Activated naive CD4-positive, alpha-beta T cell treated with anti-CD3 and anti-CD28 coated beads, Interleukin-2, amount 10 ng/mL, durations not matched to agents 7 days and 5 days (primary cell): ENCODE measurements at places on chromosomes 4 and X.

DNA sequence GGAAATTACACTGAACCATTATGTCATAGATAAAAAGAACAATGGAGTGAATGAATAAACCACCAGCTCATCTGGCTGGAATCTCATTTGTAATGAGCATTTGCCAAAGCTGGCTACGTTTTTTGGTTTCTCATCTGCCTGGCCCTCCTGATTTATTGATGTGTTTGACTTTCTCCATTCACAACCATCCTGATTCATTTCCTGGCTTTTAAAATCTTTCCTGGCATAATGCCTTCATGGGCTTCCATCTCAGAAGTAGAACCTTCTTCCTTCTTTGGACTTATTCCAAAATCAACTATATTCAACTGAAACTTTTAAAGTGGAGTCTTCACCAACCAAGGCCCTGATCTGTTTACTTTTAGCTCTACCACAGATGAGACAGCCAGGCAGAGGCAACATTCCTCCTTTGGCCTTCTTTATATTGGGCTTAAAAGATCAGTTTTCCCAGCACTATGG, 36.0 kb upstream of the ARSJ start:
- no peak for DNase-seq

DNA sequence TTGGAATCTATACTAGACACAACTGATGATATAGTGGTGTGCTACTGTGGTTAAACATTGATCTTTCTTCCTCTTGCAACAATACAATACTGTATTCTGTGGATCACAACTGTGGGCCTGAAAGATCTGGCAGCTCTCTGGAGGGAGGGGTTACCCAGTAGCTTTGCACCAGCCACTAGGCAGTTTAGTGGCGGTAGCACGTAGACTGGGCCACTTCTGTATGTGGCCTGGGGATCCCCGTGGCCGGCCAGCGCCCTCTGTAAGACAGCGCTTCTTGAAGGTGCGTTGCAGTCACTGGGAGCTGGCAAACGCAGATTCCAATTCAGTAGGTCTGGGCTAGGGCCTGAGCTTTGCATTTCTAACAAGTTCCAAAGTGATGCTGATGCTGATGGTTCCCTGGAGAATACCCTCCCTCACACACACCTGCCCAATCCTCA, 168.6 kb downstream of the MGST2 start:
- no peak for DNase-seq

- no peak for DNase-seq
Measured at GRCh38 chr4:6575503-6576240, 683 bp downstream of the MAN2B2 start.

- no peak for DNase-seq
Measured at GRCh38 chrX:67523002-67523681, 20.7 kb upstream of the AR start.

DNA sequence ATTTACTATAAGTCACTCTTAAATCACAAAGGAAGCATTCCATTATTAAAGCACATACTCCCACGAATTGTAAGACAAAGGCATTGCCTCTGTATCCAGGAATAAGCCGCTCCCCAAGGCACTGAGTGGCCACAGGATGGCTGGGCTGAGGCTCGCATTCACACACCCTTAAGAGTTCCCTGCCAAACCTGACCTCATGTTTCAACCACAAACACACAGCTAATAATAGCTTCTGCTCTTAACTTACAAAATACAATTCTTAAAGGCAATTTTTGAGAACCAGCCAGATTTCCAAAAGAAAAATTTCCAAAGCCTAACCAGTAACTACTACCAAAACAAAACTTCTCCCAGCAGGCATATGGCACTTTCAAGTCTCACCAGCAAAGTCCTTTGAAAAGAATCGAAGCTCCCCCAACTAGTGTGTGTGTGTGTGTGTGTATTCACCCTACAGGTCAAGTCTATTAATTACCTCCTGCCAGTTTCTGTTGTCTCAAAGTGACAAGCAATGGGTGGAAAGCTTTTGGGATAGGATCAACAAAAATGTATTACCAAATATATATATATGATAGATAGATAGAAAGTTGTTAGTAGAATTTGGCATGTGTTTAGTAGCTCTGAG, 36.0 kb downstream of the ARHGAP6 start:
- DNase-seq, result no peak

DNA sequence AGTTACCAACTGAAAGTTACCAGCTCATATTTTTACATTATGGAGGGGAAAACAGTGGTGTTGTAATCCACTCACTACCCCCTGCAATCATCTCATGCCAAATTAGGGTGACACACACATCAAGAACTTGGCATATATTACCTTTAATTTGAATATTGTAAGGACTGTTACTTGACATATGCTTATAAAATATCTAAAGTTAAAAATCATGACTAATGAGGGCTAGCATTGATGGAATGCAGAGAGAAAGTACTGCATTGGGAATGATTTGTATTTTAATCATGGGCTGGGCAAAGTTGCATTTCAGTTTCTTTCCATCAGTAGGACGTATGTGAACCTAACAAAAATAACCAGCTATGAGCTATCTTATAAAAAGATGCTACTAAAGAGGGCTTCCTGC, 517.5 kb upstream of the GRIA3 start:
- DNase-seq, result no peak

- no peak for DNase-seq
Measured at GRCh38 chr4:113433116-113433515, 328.4 kb downstream of the CAMK2D start.

DNA sequence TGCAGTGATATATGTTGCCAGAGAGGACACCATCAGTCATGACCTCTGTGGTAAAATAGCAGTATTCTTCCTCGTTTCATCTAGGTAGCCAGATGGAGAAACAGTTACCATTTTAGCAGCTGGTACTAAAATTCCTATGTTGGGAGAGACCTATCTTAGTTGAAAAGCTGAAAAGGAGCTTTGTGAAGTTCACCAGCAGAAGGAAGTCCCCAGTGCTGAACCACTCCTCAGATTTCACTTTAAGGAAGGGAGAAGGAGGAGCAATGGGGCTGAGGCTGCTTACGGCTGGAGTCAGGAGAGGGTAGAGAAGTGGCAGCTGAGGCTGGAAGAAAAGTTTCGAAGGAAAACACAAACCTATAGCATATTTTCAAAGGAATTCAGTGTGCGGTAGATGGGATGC, 103.7 kb downstream of the ATXN3L start:
- DNase-seq, result no peak

- DNase-seq, result no peak
Measured at GRCh38 chr4:12458621-12459020, 1025.5 kb downstream of the RAB28 start.

GRCh38 chrX:9055354-9055753, 21.4 kb upstream of the FAM9B start:
- DNase-seq, result no peak

- DNase-seq, result no peak
Measured at GRCh38 chrX:9144701-9145241, 110.8 kb upstream of the FAM9B start.

- no peak for DNase-seq
Measured at GRCh38 chr4:6562931-6563901, 11.8 kb upstream of the MAN2B2 start.

DNA sequence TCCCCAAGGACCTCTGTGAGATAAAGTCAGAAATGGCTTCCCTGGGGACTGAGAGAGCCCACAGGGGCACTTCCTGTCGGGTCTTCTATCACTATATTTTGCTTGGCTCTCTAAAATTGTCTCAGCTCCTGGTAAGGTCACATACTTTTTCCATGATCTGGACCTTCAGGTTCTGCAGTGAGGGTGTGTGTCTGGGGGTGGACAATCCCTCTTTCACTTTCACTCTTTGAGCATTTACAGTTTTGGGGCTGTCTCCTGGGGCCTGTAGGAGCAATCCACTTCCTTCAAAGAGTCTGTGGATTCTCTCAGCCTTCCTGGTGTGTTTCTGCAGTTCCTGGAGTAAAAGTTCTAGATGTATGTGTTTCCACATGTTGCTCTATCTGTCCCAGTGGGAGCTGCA, 335.7 kb downstream of the FSTL5 start:
- no peak for DNase-seq

DNA sequence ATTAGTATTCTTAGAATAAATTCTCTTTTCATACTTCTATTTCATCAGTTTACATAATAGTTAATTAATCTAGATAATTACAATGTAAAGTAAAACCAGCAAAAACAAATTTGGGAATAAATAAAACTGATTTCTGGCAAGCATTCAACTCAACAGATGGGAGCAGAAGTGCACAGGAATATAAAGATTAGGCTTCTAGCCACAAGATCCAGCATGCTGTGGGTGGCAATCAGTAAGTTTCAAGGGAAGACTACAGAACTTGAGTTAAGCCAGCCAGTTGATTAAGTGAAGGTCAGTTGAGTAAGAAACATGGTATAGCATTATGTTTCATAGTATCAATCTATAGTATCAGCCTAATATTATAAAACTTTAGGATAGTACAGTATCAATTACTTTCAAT, 324.2 kb upstream of the AADAT start:
- no peak for DNase-seq

DNA sequence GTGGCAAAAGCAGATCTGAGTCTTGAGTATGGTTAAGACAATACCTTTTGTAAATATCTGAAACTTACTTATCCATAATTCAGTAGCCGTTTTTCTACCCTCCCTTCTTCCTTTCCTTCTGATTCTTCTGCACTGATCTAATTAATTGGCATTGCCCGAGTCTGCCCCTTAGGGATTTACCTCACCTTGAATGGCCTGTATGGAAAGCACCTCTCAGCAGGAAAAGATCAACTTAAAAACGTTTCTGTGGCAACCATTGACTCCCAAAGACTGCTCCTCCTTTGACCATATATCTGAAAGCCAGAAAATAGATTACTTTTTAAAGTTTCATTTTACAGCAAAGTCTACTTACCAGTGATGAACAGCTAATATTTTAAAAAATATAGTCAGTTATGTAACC, 496.5 kb upstream of the LCORL start:
- DNase-seq, result no peak

DNA sequence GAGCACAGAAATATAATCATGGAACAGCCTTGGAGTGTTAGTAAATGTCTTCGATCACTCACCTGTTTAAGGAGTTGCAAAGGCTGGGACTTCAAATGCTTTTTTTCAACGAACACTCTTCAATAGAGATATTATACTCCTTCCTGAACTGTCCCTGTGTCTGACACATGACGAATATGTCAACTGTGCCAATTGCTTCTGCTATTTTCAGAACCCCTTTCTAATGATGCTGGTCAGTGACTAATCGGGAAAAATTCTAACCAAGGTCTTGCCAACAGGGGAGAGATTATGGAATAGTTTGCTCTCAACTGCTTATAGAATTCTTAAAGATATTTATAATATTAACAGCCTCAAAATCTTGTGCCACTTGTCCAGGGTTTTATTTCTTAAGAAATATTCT, 8.5 kb upstream of the KLHL34 start:
- DNase-seq, result no peak

DNA sequence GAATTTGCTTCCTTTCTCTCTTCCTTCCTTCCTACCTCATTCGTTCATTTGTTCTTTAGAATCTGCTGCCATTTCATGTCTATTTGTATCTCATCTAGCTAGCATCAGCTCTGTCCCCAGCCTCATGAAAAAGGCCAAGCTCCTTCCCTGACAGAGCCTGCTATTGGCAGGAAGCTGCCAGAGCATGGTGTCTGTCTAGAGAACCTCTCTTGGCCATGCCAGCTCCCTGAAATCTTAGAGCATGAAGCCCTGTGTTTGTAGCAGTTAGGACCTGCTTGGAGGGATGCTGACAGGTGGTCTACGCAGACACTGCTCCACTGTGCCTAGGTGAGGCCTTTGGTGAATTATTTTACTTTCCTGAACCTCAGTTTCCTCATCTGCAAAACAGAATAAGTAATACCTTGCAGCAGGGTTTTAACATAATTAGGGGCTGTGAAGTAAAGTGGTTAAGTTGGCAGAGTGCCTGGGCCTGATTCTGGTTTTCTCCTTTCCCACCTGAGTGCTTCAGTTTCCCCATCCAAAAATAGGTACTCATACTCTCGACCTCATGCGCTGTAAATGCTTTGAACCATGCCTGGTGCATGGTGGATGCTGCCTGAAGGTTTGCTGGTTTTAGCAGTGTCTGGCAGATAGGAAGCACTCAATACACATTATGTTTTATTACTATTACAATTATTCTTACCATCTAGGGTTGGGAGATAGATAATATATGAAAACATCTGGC, 4.7 kb downstream of the PTTG2 start:
- no peak for DNase-seq

GRCh38 chr4:108385076-108385475, 216.3 kb upstream of the LEF1 start:
- DNase-seq, result no peak

GRCh38 chrX:9003041-9003440, 30.9 kb downstream of the FAM9B start:
- no peak for DNase-seq

- no peak for DNase-seq
Measured at GRCh38 chr4:7590189-7590588, 155.5 kb upstream of the PSAPL1 start.

GRCh38 chrX:54422168-54422567, 18.0 kb upstream of the TSR2 start:
- no peak for DNase-seq

GRCh38 chrX:15441464-15441863, 51.7 kb downstream of the PIR start:
- no peak for DNase-seq

DNA sequence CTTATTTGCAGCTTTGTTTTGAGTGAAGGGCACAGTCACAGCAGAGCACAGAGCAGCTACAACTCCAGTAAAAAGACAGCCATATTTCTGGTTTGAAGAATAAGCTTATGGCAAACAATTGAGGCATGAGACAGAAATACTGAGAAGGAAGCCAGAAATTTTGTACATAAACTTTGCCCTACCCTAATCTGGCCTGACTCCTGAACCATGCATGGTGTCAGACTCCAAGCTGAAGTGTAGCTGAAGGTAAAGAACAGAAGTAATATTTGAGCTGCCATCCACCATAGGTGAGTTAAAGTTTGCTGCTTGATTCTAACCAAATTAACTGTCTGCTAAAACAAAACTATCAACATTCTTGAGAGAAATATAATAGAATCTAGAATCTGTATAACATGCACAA, 24.5 kb upstream of the TMEM192 start:
- DNase-seq, result no peak

DNA sequence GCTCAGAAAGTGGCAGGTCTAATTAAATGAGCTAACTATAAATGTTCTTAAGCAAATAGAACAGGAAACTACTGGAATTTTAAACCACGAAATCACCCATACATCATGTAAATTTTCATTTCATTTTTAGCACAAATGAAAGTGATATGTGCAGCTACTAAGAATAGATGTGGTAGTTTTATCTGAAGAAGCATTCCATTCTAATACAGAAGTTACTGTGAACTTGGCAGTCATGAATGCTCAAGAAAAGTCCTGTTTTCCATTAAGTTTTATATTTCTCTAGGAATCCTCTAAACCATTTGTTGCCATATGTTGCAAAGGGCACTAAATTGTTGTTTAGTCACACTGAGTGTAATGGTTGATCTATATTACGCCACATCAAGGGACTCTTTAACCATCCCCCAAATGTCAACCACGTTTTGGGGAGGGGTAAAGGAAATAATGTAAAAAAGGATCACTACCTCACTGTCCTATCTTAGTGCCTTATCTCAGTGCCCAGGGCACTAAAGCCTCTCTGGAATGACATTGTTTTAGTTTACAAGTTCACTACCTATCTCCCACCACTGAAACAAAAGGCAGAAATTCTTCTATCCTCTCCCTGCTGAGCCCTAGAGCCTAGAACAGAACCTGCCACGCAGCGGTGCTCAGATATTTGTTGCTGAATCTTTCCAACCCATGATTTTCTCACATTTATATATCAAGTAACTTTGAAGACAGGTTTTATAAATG, 118.0 kb downstream of the SHISA3 start:
- DNase-seq, result no peak
